ENCODE measurements at places on chromosomes 5 and 9.
A peak's percentile ranks its signal among the peaks of the same experiment; 100 is the strongest.

DNA sequence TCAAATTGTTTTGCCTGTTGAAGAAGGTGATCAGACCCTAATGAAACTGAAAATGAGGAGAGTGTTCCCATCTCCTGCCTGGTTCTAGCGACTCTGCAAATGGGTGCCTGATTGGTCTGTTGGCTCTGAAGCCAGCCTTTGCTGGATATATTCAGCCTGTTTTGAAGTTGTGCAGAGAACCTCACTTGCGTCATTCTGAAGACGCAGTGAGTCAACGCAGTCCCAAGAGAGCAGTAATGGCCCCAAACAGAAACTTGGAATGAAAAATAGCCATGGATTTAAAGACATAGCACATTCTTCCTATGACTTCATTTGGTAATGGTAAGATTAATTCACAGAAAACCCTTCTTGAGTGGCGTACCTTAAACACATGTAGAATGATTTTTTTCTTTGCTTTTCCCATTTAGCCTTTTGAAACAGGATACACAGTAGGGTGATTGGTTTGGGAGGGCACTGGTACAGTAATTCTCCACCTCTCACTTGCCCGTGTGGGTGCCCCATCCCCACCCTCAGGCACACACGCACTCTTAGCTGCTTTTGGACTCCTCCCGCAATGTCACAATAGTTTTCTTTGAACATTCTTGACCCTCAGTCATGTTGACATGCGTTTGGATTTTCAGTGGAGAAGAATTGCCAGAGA lies 54.1 kb upstream of the ABL1 start:
- no peak for DNase-seq

GRCh38 chr9:100111235-100111634 lies 12.2 kb downstream of the INVS start:
- no peak for DNase-seq

DNA sequence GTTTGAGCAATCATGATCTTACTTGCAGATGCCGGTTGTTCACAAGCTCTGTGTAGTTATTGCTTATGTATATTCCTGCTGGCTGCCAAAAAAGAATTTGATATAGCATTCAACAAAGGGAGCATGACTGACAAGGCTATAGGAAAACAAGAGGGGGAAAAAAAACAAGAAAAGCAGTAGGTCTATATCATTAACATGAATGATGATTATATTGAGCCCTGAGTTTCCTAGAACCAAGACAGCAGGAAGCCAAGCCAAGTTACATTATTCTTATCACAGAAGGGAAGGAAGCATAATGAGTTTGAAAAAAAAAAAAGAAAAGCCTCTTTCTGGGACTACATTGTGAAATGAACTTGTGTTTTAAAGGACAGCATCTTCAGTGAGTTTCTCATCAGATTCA lies 41.0 kb downstream of the TSTD2 start:
- DNase-seq, result no peak

DNA sequence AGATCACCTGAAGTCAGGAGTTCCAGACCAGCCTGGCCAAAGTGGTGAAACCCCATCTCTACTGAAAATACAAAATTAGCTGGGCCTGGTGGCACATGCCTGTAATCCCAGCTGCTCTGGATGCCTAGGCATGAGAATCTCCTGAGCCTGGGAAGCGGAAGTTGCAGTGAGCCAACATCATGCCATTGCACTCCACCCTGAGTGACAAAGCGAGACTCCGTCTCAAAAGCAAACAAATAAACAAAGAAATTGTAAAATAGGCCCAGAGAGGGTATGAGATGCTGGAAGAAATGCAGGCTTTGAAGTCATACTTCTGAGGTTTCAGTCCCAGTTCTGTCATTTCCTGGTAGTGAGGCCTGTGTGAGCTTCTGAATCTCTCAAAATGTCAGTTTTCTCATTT lies 5.3 kb upstream of the ARHGEF37 start:
- DNase-seq, result no peak

GRCh38 chr5:148659641-148660345 lies 5.5 kb upstream of the HTR4 start:
- no peak for DNase-seq

DNA sequence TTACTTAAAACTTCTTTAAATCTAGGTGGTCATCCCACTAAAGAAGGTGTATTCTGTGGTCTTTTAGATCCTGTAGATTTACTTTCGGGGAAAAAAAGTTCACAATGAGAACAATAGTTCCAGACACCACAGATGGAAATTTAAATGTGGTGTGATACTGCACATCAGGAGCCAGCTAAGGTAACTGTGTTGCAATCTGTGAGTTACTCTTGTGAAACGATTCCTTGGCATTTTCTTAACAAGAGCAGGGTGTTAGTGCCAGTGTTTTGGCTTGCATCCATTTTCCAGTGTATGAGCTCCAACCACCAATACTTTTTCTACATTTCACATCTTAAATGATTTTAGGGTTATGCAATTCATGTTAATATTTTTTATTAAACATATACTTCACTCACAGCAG lies 674.5 kb downstream of the CETN3 start:
- DNase-seq, result no peak

- no peak for DNase-seq
Measured at GRCh38 chr9:79430619-79431018, 141.1 kb upstream of the TLE4 start.

DNA sequence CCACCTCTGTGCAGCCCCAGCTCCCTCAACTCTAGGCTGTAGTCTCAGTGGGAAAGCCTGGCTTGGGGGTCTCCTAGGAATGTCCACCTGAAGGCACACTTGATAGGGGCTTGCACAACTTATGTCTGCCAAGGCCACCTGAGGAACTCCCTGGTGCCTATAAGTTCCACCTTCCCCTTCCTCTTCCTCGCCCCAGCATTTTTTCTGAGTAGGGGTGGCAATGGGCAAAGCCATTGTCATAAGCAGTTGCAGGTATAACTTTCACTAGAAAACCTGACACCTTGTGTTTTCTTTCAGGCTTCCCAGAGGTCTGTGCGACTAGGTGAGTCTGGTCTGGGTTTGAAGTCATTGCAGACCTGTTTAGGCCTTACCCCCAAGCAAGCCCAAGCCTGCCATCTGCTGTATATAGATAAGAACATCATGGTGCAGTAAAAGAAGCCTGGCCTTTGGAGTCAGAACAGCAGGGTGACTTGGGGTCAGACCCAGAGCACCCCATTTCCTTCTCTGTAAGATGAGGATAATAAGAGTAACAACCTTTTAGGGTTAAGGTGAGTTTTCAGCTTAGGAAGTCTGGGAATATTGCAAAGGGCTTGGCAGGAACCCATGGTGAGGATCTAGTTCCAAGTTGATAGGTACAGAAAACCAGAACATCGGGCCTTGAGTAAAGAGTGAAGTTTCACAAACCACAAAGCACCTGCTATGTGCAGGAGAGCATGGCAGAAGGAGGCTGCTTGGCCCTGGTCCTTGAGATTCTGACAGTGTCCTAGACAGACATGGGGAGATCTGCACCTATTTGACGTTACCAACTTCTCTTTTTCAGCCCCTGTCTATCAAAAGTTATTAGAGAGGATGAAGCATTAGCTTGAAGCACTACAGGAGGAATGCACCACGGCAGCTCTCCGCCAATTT lies 33.8 kb downstream of the TGFBI start:
- no peak for DNase-seq

DNA sequence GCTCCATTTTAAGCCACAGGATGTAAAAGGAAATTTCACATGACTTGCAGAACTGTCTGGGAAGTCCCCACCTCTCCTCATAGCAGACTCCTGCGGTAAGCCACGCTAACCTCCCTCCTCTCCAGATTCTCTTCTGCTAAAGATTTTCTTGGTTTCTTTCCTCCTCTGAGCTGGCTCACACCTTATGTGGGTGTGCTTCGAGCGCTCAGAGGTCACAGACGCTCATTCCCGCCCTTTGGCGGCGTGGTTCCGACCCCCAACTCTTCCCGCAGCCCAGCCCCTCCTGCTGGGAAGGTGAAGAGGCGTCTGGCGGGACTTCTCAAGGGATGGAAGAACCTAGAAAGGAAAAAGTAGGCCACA lies 32.9 kb upstream of the CDK20 start:
- DNase-seq, result peak; percentile 25

GRCh38 chr5:174623433-174624019 lies 100.9 kb upstream of the MSX2 start:
- DNase-seq, result no peak

DNA sequence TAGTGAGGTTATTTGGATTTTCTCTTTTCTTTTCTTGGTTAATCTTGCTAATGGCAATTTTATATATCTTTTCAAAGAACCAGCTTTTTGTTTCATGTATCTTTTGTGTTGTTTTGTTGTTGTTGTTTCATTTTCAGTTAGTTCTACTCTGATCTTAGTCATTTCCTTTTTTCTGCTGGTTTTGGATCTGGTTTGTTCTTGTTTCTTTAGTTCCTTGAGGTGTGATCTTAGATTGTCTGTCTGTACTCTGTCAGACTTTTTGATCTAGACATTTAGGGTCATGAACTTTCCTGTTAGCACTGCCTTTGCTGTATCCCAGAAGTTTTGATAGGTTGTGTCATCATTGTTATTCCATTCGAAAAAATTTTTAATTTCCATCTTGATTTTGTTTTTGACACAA lies 399.7 kb downstream of the TLE1 start:
- DNase-seq, result no peak

- DNase-seq, result no peak
Measured at GRCh38 chr5:37043693-37044092, 167.1 kb downstream of the NIPBL start.

Data from activated T-helper 9 cell treated with anti-CD3 and anti-CD28 coated beads, Interleukin-2, amount 50 U/mL, for 16 hours (primary cell).